CD4-positive, alpha-beta T cell treated with Interleukin-17A for 4 hours (primary cell): ENCODE measurements at places on chromosomes 4 and X.

GRCh38 chr4:21835712-21836111 is 112.9 kb downstream of the KCNIP4 start:
- no peak for DNase-seq

DNA sequence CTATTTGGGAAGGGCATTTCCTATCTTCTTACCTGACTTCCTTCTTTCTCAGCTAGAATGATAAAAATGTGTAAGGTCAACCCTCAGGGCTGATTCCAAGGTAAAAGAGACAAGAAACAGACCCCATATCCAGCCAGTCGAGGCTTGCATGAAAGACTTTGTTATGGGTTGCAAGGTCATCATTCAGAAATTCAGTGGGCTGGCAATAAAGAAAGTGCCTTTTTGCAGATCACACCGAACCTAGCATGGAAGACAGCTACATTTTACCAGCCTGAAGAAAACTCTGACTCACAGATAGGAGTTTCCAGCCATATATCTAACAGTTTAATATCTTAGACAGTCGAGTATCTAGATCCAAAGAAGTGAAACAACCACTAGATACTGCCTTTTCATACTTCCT is 87.4 kb downstream of the PDGFC start:
- DNase-seq: no peak

- DNase-seq: no peak
Observed at GRCh38 chrX:117196481-117196880, 733.7 kb upstream of the CT83 start.

DNA sequence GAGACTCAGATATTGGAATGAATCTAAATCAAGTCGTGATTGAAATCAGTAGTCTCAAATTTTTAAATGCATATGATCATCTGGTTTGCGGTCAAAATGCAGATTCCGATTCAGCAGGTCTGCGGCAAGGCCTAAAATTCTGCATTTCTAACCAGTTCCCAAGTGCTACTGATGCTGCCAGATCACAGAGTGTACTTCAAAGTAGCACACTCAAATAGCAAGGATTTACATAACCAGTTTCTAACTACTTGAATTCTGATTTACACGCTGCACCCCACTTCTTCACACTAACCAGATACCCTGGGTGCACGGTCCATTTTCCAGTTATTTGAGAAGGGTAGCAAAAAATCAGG is 752 bp downstream of the MBTPS2 start:
- no peak for DNase-seq

DNA sequence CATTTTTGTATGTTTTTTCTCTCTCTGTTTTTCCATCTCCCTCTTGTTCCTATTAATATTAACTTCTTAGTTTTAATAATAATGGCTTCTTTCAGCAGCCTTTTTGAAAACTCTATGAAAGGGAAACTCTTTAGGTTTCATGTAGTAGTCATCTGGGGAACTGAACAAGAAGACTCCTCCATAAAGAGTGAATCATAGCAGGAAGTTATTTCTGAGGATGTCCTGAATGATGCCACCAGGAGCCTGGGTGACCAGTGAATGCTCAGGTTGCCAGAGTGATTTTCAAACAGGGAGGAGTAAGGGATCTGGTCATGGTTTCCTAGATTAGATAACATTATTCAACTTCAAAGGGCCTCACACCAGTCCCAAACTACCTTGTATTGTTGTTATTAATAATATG is 212.8 kb upstream of the PDE5A start:
- no peak for DNase-seq

DNA sequence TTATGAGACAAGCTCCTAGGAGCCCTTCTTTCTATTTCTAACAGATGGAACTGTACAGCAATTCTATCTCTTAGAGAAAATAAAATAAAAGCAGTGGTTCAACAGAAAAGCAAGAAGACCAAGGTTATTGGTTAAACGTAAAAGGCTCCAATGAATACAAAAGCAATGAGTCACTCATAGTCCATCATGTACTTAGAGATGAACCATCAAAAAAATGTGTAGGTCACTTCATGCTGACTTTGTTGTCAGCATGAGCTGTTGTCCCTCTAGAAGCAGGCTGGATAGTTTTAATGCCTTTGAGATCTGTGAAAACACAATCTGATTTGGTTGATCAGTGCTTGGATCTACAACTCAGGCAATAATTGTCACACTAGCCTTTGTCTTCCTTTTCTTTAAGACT is 378.6 kb upstream of the ANXA10 start:
- DNase-seq: no peak

DNA sequence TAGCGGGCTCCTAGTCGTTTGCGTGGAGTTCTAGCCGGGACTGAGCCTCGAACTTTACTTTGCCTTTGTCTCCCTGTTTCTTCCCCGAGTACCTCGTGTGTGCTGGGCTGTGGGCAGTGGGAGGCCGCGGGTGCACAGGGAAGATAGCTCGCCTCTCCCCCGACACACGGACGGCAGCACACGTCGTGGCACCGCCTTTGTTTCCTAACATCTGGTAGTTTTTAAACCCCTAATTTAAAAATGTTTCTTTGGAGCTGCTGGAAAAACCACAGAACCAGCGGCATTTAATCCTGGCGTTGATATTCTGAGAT is 866 bp downstream of the RBM46 start:
- no peak for DNase-seq

DNA sequence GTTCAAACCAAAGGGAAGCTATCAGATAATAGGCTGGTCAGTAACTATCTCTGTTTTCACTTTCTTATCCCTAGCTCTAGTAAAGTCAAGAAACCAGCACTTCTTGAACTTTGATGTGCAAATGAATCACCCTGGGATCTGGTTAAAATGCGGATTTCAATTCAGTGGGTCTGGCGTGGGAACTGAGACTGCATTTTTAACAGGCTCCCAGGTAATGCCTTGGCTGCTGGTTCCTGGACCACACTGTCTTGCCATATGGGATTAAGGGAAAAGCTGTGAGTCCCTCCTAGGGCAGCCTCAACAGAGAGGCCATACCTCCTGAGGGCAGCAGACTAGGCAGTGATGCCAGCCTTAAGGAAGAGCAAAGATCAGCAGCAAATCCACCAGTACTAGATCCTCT is 1.7 kb downstream of the RNF175 start:
- DNase-seq: no peak

DNA sequence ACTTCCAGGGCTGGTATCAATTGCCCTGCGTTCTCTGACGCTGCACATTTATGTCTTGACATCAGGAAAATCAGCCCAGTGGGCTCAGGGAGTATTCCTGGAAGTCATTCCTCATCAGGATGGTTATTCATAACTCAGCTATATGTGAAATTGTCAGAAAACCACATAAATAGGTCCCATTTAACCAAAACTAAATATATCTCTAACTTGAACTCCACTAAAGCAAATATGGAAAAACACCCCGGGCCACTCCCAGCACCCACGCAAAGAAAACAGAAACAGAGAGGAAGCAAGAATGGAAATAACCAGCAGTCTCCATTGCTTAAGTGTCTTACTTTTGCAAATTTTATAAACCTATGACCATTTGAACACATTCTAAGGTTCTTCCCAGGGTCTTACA is 112.0 kb downstream of the IRF2 start:
- no peak for DNase-seq

DNA sequence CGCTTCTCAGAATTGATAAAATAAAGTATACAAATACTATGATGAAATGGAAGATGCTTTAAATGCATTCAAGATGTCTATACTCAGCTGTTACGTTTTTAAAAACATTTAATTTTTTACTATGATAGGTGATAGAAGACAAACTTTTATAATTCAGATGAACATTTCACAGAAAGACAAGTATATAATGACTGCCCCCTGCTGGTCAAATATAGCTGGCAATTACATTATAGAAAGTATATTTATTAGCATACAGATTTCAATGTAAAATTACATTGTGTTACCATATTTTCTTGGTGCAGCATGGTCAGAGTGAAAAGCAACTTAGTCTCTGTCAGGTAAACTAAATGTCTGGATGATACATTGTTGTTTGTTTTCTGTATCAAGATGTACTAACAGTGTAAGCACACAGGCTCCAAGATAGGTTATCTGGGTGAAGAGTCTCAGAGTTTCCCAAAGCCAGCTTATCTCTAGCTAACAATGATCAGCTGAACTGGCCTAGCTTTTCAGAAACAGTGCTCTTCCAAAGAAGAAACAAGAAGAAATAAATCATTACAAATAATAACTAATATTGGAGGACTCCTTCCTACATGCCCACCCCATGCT is 54.1 kb downstream of the SRPX start:
- DNase-seq: peak; percentile 26

- no peak for DNase-seq
Observed at GRCh38 chrX:34956916-34957315, 14.3 kb downstream of the FAM47B start.

DNA sequence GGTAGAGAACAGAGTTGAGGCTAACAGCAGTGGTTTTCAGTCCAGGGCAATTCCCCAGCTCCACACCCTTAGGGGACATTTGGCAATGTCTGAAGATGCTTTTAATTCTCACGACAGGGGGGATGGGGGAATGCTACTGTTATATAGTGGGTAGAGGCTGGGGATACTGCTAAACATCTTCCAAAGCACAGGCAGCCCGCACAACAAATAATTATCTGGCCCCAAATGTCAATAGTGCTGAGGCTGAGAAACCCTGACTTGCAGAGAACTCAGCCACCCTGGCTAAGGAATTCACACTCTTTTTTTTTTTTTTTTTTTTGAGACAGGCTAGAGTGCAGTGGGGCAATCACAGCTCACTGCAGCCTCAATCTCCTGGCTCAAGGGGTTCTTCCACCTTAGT is 60.6 kb downstream of the POLR2B start:
- no peak for DNase-seq

- DNase-seq: no peak
Observed at GRCh38 chr4:107349266-107349665, 313.2 kb upstream of the DKK2 start.

DNA sequence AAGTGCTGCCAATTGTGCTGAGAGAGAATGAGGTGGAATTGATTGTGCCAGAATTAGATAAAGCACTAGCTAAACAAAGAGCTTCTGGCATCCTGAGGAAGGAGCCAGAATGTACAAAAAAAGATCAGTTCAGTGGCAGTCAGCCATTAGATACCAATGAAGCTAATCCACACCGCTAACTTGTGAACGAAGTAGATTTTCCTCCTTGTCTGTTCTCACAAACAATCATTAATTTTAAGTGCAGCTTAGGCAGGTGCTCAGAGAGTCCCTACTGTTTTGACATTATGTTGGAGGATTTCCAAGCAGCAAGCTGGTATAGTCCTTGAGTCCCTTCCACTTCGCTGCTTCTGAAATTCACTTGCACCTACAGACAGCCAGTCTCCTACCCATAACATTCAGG is 617.4 kb downstream of the CENPC start:
- no peak for DNase-seq

GRCh38 chr4:81040012-81040659 is 9.6 kb downstream of the BMP3 start:
- no peak for DNase-seq

DNA sequence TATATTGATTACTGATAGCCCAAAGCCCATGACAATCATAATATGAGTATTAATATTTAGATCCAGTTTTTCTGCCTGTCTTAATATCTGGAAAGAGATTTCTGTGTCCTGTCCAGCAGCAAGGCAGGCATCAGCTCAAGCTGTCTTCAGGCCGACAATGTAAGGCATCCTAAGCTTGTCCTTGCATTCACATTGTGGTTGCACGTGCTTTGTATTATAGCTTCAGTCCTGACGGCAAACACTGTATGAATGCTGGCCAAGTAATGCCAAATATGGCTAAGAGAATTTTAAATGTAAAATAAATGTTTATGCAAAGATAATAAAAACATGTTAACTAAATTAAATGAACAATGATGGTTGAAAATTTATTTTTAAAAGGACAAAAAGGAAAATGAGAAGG is 255.7 kb upstream of the RPS6KA3 start:
- no peak for DNase-seq

DNA sequence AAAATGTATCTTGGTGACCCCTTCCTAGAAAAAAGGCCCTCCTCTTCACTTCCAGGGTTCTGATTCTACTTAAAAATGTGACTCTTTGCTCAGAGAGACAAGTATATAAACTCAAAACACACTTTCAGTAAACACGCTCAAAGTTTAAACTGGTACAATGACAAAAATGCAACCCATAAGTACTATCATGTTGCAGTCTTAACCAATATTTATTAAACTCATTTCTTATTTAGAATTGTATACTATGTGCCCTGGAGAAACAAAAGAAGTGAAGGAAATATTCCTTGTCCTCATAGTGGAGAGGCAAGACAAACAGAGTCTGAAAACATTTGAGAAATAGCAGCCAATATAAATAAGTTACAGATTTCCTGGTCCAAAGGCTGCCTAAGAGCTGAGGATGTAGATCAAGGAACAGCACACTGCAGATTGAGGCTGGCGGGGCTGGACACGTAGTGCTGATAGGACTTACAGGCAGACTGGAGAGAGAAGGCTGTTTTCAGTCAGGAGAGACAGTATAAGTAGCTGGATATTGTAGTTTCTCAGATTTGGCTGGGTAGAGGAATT is 39.1 kb upstream of the ANXA3 start:
- no peak for DNase-seq

GRCh38 chr4:26484032-26484515 is 6.2 kb downstream of the CCKAR start:
- no peak for DNase-seq

DNA sequence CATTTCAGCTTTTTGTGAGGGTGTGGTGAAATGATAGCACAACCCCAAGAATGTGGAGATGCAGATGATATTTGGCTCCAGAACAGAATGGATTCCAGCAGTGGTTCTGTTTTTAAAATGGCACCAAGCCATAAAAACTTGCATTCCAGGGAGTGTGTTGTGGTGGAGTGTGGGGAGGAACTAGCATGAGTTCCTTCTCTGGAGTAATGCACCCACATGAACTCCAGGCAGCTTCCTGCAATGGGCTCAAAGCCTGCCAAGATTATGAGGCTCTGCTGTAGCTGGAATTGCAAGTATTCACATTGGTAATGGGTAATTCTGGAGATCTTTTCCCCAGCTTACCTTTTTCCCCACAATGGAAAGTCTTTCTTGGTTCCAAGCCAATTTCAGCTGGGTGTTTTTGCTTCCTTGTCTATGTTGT is 161.4 kb downstream of the RAB28 start:
- DNase-seq: no peak

- DNase-seq: no peak
Observed at GRCh38 chr4:62457356-62457755, 1257.2 kb downstream of the ADGRL3 start.

- no peak for DNase-seq
Observed at GRCh38 chrX:118698516-118699170, 28.8 kb upstream of the IL13RA1 start.

DNA sequence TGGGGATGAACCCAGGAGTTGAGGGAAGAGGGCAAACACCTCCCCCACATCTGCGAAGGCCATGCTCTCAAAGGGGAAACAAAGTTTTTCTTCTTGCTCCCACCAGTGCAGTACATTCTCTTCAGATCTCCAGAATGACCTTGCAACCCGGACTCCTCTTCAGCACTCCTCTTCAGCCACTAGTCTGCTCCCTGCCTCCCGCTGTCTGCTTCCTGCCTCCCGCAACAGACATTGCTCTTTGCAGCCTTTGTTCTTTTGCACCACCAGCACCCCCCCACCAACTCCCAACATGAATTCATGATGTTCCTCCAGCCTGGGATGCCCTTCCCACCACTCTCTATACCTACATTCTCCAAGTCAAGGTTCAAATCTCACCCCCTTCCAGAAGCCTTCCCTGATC is 32.1 kb downstream of the UTP14A start:
- DNase-seq: no peak
